ENCODE measurements at places on chromosomes 1 and 21.

DNA sequence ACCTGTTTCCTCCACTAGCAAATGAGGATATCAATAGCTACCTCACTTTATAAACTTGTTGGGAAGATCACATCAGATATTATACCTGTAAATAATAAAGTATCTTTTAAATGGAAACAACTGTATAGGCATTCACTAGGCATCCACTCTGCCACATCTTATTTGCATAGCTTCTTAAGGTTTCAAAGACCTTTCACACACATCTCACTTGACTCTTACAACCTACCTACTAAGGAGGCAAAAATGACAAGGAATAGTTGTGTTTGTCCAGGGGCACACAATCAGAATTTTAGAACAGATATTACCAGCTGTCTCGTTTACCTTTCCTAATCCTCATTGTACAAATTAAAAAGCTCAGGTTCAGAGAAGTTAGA is 51.5 kb downstream of the VANGL2 start:
- peak; percentile 3 for DNase-seq

GRCh38 chr1:175887981-175888428 is 144.6 kb upstream of the TNR start:
- DNase-seq: no peak

GRCh38 chr1:54949053-54949452 is 31.4 kb upstream of the TMEM61 start:
- no peak for DNase-seq

DNA sequence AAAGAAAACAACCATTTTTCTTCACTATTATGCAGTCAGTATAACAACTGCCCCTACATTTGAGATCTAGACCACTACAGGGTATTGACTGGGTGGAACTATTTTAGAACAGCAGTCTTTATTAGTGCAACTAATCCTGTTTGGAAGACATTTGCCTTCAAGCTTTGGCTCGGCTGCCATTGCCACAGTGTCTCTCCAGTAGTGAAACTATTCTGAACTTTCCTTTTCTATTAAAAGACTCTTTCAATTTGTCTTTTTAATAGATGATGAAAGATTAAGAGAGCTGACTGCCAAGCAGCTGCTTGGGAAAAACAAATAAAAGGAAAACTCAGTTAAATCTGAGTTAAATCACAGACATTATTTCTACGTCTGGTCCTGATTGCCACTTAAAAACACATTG is 49.3 kb downstream of the LPGAT1 start:
- DNase-seq: no peak

GRCh38 chr1:82567348-82567747 is 766.6 kb downstream of the ADGRL2 start:
- no peak for DNase-seq

- DNase-seq: no peak
These were observed 73.7 kb upstream of the NRIP1 start for GRCh38 chr21:15138490-15138889.
